ENCODE measurements at places on chromosomes 4 and X. TPM values are rescaled to one million over a fixed set of nuclear protein-coding genes. Genes with fewer than 3 reads are reported as not detected.
A peak's percentile ranks its signal among the peaks of the same experiment; 100 is the strongest.

The KIAA1210 gene
- total RNA-seq, result not detected

The ACSL1 gene
- total RNA-seq, result 106 TPM

- H3K36me3 ChIP-seq, result no peaks in the 10 kb centered on the region
- H3K4me1 ChIP-seq, result no peaks in the 10 kb centered on the region
- DNase-seq, result no peak
- no peaks in the 10 kb centered on the region for H3K27me3 ChIP-seq
- no peak overlapping the region for H3K27ac ChIP-seq
Measured at GRCh38 chrX:45907786-45908185, 637.4 kb downstream of the ZNF674 start.

The P2RY10 gene
- total RNA-seq, result 30.5 TPM

DNA sequence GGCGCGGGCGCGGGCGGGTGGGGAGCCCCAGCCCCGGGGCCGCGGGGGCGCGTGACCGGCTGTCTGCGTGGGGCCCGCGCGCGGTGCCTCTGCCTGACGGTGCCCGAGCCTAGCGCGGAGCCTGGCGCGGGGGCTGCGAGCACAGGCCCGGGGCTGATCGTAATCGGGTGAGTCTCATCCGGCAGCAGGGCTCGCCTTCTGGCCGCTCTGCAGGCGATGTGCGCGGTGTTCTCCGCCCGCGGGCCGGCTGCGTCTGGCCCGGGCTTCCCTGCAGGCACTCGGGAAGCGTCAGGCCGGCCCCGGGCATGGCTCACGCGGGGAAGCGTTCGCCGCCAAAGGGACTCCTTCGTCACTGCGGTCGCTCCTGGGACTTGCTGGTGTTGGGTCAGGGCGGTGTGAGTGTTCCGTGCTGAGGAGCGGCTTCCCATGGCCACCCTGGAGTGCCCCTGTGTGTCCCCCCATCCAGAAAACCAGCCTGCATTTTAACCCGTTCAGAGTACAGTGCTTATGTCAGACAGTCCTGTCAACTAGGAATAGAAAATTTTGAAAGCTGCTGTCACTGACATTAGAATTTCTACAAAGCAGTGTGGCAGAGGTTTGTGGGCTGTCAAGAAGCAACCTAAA lies 40.6 kb downstream of the FAM149A start:
- no peaks in the 10 kb centered on the region for H3K27me3 ChIP-seq
- H3K4me1 ChIP-seq, result no peaks in the 10 kb centered on the region
- peak; percentile 78 for DNase-seq
- peak overlapping the region; percentile 33 for H3K4me3 ChIP-seq
- no peaks in the 10 kb centered on the region for H3K36me3 ChIP-seq

The TECRL gene
- total RNA-seq, result not detected

DNA sequence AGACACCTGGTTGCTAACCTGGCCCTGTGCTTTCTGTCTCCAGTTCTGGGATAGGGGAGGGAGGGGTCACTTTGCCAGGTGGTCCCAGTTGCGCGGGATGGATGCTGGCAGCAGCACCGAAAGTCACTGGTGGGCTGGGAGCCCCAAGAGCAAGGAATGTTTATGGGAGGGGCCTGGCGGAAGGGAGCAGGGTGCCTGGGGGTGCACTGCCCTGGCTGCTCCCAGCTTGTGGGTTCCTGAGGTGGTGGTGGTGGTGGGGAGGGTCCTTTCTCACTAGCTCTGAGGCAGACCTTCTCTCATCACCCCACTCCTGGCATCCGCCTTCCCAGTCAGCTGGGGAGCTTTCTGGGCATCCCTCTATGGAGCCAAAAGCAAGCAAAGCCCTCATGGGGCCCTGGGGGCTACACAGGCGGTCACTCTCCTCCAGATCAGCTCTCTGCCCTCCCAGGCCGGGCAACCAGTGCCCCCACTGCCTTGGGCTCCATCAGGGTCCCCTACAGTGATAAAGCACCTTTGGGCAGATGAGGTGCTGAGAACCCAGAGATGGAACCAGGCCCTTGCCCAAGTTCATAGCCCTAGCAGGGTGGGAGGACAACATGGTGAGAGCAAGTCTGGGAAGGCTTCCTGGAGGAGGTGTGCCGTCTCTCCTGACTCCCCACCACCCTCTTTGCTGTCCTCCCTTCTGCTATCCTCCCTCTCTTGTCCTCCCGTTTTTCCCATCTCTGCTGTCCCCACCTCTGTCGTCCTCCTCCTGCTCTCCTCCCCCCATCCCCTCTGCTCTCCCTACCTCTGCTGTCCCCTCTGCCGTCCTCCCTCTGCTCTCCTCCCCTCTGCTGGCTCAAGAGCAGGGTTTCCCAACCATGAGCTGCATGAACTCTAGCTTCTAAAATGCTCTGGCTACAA lies 16.0 kb downstream of the FGFR3 start:
- no peak overlapping the region for H3K27ac ChIP-seq
- no peaks in the 10 kb centered on the region for H3K27me3 ChIP-seq
- no peaks in the 10 kb centered on the region for H3K4me1 ChIP-seq
- DNase-seq, result no peak
- peaks cover 9% of the 10 kb centered on the region for H3K36me3 ChIP-seq

GRCh38 chr4:123417813-123418212 lies 21.2 kb downstream of the SPRY1 start:
- no peak for DNase-seq
- H3K4me3 ChIP-seq, result no peak overlapping the region
- H3K4me1 ChIP-seq, result peaks cover 6% of the 10 kb centered on the region
- H3K36me3 ChIP-seq, result no peaks in the 10 kb centered on the region
- H3K27ac ChIP-seq, result peak overlapping the region; percentile 55

GRCh38 chr4:104905546-104905945 lies 241.1 kb upstream of the TET2 start:
- DNase-seq, result no peak
- no peak overlapping the region for H3K27ac ChIP-seq
- no peak overlapping the region for H3K4me3 ChIP-seq
- H3K36me3 ChIP-seq, result no peaks in the 10 kb centered on the region
- H3K27me3 ChIP-seq, result no peaks in the 10 kb centered on the region

The TAF9B gene
- 11.7 TPM for total RNA-seq
